Stimulated activated CD8-positive, alpha-beta memory T cell treated with anti-CD3 and anti-CD28 coated beads, Interleukin-4, amount 100 ng/mL, for 48 hours (primary cell): ENCODE measurements at places on chromosomes 5 and 9.
A peak's percentile ranks its signal among the peaks of the same experiment; 100 is the strongest.

GRCh38 chr5:112329419-112330090 lies 89.5 kb downstream of the EPB41L4A start:
- no peak for DNase-seq

DNA sequence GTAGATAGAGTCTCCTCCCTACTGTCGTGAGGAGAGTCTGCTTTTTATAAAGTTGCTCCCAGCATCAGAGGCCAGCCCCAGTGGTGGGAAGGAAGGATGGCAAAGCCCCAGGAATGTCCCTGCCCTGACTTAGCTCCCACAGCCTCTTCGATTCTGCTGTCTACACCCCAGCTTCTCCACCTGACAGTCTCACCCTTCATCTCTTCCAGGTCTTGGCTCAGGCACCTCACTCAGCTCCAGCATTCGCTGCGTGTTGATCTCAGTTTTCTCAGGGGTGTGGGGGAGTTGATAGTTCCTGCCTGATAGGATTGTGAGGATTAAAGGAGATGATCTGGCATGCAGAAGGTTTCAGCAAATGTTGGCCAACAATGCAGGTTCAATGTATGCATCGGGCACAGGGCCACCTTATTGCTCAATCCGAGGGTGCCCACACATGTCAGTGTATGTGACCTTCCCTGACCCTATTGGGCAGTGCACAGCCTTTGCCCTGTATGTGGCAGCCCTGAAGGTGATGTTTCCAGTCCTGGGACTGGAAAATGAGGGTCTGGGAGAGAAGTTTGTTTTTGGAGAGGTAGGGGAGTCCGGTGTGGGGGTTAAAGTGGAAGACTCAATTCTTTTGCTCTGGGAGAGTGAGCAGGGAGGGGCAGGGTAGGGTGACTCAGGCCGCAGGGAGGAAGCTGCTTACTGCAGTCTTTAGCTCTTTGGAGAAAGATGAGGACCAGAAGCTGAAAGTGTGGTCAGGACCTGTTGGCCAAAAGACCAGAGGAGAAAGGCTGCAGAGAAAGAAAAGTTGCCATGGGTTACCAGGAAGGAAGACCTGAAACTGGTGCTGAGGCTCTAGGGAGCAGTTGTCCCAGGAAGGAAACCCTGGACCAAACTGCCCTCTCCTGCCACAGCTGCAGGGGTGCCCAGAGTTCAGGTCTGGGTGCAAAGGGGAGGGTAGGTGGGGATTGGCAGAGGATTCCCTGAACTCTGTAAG lies 153.2 kb downstream of the MACROH2A1 start:
- peak; percentile 10 for DNase-seq

DNA sequence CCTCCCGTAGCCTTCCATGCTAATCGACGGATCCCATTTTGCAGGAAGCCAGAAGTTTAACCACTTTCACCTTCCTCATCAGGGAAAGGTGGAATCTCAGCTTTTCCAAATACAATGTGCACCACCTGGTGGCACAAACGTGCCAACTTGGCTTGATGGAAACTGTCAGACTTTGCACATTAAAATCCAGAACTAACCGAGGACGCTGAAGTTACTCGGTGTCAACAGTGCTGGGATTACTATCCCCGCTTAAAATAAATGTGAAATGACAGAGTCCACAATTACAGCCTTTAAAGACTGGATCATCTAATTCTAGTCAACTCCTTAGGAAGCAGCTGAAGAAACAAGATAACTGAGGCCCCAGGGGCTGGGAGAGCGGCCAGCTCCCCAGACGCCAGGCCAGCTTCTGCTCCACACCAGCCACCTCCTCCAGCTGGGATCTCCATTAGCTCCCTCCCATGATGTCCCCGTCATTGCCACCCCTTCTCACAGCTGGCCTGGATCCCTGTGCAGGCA lies 50.1 kb upstream of the RETREG1 start:
- DNase-seq, result peak; percentile 39

- DNase-seq, result no peak
Measured at GRCh38 chr5:21823076-21823574, 1030.0 kb downstream of the CDH12 start.

- no peak for DNase-seq
Measured at GRCh38 chr5:378976-379742, 57.6 kb downstream of the AHRR start.

GRCh38 chr9:79257790-79258351 lies 313.9 kb upstream of the TLE4 start:
- DNase-seq, result no peak

- DNase-seq, result no peak
Measured at GRCh38 chr9:112819635-112820496, 69.3 kb downstream of the SNX30 start.

GRCh38 chr5:178740181-178740557 lies 9.7 kb upstream of the ZNF354A start:
- DNase-seq, result no peak

- no peak for DNase-seq
Measured at GRCh38 chr5:67115246-67115645, 81.4 kb downstream of the CD180 start.

- DNase-seq, result no peak
Measured at GRCh38 chr9:136092353-136092650, 2.8 kb downstream of the NACC2 start.

DNA sequence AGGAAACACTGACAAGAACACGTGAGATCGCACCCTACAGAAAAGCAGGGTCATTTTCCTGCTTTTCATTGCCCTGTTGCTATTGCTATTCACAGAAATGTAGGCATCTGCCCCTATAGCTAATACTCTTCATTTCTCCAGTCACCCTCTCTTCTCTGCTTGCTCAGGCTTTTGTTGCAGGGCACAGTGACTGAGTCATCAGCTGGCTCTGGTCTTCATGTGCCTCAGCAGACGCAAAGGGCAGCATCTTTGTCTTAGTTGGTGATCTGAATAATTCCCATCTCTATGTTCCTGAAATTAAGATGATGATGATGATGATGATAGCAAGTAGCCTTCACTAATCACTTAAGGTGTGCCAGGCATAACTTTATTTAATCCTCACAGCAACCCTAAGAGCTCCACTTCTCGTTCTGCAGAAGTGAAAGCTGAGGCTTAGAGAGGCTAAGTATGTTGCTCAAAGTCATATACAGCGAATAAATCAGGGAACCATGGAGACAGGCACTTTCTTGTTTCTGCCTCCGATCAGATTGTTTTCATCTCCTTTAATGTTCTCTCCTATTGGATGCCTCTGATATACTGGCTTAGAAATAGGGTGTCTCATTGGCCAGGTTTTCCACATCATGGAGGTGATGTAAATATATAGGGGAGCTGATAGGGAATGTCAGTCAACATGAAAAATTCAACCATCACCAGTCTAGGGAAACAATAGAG lies 133.0 kb upstream of the STK32A start:
- no peak for DNase-seq

- no peak for DNase-seq
Measured at GRCh38 chr5:74402553-74402952, 238.0 kb downstream of the ENC1 start.

- no peak for DNase-seq
Measured at GRCh38 chr5:96687812-96688453, 25.8 kb downstream of the CAST start.

GRCh38 chr5:179762781-179763176 lies 30.2 kb downstream of the MAML1 start:
- DNase-seq, result no peak

GRCh38 chr5:7094626-7095025 lies 301.3 kb upstream of the ADCY2 start:
- DNase-seq, result no peak

GRCh38 chr9:78714576-78714975 lies 417.7 kb downstream of the PSAT1 start:
- no peak for DNase-seq

DNA sequence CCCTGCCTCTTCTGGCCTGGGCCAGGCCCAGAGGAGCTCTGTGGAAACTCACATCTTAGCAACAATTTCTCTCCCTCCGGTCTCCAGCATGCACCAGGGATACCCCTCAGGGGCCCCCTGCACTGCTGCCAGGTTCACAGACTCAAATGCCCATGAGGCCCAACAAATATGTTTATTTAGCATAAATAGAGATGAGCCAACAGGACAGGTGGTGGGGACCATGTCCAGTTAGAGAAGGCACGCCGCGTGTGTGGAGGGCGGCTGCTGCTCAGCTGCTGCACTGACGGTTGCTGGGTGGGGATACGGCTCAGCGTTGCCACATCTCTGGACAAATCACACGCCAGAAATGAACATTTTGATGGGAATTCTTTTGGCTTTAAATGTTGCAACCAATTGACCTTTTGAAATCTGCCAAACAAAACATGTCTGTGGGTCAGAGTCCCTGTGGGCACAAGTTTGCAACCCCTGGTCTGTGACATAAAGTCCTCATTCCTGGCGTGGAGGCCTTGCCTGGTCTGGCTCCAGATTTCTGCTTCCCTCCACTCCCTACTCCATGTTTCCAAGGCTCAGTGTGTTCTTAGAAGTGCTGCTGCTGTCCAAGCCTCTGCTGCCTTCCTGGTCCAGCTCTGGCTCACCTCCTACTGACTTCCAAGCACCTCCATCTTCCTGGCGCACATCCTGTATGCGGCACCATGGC lies 88.9 kb downstream of the AMBP start:
- DNase-seq, result no peak

DNA sequence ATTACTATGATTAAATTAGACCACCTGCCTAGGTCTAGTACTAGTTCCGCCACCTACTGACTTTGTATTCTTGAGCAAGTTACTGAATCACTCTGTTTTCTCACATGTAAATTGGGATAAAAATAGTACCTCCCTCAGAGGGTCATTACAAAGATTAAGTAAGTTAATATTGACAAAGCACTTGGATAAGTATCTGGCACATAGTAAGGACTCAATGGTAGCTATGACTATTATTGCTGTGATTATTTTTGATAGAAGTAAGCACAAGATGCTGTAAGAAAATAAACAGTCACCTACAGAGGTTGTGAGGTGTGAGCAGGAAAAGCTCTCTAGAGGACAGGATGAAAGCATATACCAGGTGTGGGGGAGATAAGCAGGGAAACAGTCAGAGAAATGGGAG lies 173.1 kb upstream of the PAPPA start:
- no peak for DNase-seq

DNA sequence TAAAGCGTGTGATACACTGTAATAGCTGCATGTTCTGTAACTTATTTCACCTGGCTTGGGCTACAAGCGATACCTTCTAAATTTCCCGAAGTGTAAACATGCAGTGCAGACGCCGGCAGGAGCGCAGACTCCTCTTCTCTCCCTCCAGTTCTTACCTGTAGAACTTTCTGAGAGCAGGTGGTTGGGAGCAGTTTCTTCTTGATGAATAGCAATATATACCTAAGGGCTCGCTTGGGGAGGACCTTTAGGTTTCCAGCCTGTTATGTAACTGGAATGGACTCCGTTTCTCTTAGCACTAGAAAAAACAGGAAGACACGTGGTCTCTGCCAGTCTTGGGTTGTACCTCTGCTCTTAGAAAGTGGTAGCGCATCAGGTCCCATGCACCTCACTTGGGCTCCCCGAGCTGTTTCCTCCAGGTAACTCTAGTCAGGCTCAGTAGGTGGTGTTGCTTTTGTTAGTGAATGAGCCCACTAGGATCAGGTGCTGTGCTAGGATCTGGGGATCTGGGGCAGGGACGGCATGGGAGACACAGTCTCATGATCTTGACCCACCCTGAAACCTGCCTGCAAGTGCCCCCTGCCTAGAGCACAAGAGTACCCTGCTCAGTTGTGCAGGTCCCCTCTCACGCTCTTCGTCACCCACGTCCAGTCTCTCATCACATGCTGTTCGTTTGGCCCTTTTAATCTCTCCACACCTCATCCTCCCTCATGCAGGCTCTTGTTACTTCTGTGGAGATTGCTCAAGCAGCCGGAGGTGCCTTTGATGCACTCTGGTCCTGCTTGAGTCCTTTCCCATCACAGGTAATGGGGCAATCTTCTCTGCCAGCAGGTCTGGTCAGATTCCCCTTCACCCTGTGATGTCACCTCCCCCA lies 2.8 kb downstream of the TENT4A start:
- peak; percentile 32 for DNase-seq

DNA sequence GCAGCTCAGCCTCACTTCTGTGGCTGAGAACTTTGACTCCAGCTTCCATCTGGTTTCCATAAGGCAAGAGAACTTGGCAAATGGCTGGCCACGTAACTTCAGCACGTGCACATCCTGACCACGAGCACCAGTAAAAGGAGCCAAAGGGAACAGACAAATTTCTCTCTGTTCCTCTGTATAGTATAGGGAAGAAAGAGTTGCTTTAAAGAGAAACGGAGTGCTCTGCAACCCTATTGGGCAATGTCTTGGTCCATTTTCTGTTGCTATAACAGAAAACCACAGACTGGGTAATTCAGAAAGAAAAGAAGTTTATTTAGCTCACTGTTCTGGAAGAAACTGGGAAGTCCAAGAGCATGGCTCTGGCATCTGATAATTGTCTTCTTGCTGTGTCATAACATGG lies 558.7 kb downstream of the ACTL7B start:
- no peak for DNase-seq

GRCh38 chr5:54904425-54904824 lies 81.0 kb downstream of the ESM1 start:
- no peak for DNase-seq

DNA sequence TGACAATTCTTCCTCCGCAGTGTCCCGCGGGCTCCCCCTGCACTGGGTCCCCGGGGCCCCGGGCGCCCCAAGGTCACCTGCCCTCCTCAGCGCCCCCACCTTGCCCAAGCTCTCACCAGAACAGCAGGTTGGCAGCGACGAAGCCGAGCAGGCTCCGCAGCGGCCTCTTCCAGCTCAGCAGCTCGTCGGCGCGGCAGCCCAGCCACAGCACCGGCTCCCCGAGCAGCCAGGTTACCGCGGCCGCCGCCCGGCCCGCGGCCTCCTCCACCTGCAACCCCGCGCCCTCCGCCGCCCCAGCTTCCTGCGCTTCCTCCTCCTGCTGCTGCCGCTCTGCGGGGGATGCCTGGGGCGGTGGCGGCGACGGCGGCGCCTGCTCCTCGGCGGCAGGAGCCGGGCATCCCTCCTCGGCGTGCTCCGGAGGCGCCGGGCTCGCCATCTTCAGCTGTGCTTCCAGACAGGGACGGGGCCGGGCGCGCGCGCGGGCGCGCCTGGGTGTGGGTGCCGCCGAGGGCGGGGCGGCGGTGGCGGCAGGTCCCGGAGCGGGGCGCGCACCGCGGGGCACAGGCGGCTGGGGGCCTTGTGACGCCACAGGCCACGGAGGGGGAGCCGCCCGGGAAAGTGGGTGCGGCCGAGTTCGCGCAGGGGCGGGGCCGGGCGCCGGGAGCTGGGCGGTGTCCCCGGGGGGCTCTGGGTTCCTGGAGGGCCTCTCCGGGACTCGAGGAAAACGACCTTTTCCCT lies at the start of gene RETREG1:
TSS of gene RETREG1 (minus strand) at position 462 of the 738 bp plus-strand sequence. CDS start at position 436, 26 bp downstream.
- peak; percentile 84 for DNase-seq

- no peak for DNase-seq
Measured at GRCh38 chr9:124784509-124784908, 7.6 kb downstream of the OLFML2A start.

DNA sequence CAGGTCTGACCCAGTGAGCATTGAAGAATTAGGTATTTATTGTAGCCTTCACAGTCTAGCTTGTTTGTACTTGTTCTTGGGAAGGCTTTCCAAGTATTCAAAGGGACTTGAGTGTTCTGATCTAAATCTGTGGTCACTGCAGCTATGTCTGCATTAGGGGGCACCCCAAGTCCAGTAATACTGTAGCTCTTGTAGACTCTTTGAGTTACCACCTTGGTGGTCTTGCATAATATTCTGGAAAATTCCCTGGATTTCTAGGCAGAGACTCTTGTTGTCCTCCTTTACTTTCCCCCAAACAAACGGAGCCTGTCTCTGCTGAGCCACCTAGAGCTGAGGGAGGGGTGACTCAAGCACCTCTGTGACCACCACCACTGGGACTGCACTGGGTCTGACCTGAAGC lies 149.5 kb upstream of the DHFR start:
- no peak for DNase-seq

- DNase-seq, result no peak
Measured at GRCh38 chr9:109802491-109802890, 22.5 kb downstream of the PALM2AKAP2 start.
